Hematopoietic multipotent progenitor cell (in vitro differentiated cells): ENCODE measurements at places on chromosomes 2 and 18.

GRCh38 chr18:22207021-22207758 is 37.8 kb downstream of the GATA6 start:
- no peak for DNase-seq

DNA sequence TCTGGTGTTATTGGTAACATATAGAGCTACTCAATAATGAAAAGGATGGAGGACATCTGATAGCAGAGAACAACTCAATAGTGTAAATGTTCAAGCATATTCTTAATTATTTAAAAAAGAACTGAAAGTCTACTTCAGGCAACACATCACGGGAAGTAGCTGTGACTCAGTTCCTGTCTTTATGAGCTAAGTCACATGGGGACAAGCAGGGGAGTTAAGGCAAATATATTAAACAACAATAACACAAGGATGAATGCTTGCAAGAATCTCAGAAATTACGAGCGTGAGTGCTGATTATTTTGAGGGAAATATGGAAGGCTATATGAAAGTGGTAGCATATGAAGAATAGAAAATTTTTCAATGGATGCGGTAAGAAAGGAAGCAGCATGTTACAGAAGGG is 4.0 kb upstream of the HNMT start:
- no peak for DNase-seq

- DNase-seq: no peak
These were observed 309.2 kb downstream of the NR4A2 start for GRCh38 chr2:156023229-156023869.

- no peak for DNase-seq
These were observed 886.3 kb downstream of the SLC4A3 start for GRCh38 chr2:220513573-220514288.

- DNase-seq: no peak
These were observed 1246.3 kb upstream of the PIK3C3 start for GRCh38 chr18:40708726-40709125.

- DNase-seq: no peak
These were observed 50.6 kb downstream of the SLC66A2 start for GRCh38 chr18:79900610-79901570.

- no peak for DNase-seq
These were observed 1130.2 kb downstream of the DSC3 start for GRCh38 chr18:29912351-29912750.

GRCh38 chr2:237895544-237896506 is 36.4 kb downstream of the RAMP1 start:
- DNase-seq: no peak

DNA sequence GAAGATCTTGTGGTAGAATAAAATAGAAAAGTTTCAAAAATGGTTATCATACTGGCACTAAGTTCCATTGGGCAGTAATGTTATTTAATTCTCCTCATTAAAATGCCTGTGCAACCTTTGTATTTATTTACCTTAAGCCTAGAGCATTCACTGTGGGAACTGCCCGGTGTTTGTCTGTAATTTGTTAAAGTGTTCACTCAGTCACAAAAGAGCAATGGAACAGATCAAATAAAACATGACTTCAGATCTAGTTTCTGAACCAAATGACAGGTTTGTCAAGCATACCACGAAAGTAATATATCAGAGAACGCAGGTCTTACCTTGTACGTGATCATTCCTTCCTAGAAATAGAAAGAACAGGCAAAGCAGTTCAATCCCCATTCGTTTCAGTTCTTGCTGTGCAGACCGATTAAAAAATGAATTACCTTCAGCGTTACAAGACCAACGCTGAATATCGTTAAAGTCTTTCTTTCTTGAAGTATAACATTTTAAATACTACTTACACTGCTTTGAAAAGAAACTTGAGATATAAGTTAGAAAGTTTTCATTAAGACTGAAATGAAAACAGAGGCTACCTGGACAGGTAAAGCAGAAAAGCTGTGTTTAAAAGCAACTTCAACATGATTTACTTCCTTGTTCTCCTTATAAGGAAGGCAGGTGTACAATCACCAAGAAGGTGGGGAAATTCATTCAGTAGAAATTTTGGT is at the start of gene ITGB6:
TSS of gene ITGB6 (minus strand) at position 590 of the 707 bp plus-strand sequence. CDS start at position 381, 209 bp downstream.
- DNase-seq: no peak

DNA sequence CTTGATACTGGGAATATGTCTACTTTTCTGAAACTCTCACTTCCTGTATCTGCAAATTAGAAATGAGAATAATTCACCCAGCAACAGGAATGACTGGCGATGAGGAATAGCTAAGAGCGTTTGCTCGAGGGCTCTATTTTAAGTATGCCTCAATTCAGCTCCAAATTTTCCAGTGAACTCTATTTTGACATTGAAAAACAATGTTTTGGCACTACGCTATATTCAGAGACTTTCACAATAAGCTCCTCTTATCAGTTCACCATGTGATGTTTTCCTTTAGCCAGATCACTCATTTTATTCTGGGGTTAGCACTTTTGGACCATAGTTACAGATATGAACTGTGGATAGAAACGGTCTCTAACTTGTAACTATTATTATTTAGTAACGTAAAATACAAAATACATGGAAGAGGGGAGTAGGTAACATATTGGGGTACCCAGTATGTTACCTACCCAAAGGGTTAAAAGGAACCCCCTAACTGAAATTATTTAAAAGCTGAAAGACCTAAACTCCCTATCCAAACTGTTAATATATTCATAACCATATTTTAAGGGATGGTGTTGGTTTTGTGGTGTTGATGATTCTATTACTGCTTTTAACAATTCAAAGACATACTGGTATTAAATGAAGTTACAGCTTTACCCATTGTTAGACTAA is 28.1 kb downstream of the SLC40A1 start:
- no peak for DNase-seq

GRCh38 chr2:30233271-30234009 is 2.1 kb downstream of the LBH start:
- peak; percentile 13 for DNase-seq

- no peak for DNase-seq
These were observed 64.0 kb downstream of the SLC39A10 start for GRCh38 chr2:195721042-195721441.

DNA sequence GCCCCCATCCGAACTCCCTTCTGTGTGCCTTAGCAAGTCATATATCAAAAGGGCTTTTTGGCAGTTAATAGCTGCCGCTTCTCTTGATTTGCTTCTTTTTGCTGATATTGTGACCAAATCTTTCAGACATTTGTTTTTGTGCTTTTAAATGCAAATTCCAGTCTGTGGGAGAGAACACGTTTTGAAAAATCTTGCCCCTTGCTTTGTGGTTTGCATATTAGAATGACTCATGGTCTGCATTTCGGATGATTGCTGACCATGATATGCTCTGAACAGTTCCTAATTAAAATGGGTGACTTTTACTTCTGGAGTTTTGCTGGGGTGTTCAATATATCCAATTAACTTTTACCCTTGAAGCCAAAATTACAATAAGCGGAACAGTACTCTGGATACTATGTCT is 58.2 kb upstream of the ST6GAL2 start:
- DNase-seq: no peak

DNA sequence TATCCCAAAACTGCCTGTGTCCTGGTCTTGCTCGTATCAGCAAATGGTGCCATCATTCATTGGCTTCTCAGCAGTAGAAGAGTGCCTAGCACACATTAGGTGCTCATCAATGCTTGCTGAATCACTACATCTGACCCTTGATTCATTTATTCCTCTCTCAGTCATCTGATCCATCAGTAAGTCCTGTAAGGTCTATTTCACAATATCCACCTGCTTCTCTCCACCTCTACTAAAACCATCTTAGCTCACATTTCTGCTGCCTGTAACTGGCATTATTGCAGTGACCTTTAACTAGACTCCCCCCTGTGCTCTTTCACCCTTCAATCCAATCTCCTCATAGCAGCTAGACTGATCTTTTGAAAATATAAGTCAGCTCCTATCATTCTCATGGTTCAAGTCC is 387.6 kb upstream of the SPRED2 start:
- DNase-seq: no peak

DNA sequence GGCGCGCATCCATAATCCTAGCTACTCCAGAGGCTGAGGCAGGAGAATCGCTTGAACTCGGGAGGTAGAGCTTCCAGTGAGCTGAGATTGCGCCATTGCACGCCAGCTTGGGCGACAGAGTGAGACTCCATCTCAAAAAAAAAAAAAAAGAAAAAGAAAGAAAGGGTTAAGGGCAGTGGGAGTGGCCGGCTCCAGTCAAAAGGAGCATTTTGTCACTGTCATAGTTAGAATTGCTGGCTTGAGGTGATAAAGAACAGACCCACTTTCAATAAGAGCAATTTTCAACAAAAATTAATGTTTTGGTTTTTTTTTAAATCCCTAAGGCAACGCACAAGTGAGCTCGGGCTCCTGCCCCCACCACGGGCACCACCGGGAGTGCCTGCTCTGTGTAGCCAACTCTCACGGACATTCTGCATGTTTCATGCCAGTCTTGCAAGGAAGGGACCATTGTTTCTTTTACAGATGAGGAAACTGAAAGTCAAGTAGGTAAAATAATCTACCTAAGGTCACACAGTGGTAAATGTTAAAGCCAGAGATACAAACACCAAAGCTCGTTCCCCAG is 8.5 kb downstream of the CIB4 start:
- no peak for DNase-seq

- no peak for DNase-seq
These were observed 989.2 kb downstream of the CPS1 start for GRCh38 chr2:211545582-211545981.

- no peak for DNase-seq
These were observed 41.6 kb downstream of the TTC21B start for GRCh38 chr2:165911981-165912380.

DNA sequence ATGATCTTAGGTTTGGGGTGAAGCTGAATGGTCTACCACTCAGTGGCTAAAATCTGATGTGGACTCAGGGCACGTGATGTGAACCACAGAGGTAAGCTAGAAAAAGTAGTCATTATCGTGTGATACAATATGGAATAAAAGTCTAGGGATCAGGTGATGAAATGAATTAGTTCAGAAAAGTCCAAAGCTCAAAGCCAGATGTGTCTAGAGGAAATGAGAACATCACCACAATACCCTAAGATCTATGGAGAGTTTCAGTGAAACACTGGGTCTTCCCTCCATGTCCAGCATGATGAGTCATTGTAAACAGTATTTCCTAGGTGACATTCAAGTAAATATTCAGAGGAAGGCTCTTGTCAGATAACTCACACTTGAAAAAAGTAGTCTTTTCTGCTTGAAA is 1257.4 kb upstream of the ZEB2 start:
- no peak for DNase-seq

- no peak for DNase-seq
These were observed 283.2 kb downstream of the INSIG2 start for GRCh38 chr2:118371515-118371914.
